ENCODE measurements at places on chromosomes 5 and 9.

- DNase-seq, result peak; percentile 19
These were observed 32.6 kb upstream of the TMOD1 start for GRCh38 chr9:97468658-97469448.

- DNase-seq, result no peak
These were observed 3.0 kb downstream of the NUDT2 start for GRCh38 chr9:34332076-34332964.

DNA sequence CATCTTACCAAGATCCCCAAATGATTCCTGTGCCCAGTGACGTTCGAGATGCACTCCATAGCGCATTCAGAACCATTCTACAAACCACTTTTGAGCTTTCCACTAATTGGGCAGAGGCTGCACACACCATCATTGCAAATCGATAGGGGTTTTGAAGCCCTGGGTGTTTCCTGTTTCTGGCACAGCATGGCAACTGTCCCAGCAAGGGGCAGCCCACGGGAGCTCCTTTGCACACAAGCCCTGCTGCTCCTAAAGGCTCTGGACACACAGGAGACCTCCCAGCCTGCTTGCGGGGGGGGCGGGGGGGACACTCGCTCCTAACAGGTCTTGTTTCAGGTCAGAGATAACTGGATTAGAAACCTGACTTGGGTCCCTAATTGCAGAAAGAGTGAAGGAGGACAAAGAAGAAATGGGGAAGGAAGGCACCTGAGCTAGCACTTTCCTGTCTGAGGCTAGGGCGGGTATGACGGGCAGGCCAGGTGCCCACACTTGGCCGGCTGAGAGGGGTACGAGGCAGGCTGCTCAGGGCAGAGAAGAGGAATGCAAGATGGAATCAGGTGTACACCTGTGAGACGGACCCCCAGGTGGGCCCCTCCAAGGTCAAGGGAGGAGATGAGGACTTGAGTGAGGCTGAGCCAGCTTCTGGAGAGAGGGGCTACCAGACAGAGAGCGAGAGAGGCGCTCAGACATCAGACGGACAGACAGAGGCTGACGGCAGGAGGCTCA lies 820 bp downstream of the FBP1 start:
- DNase-seq, result no peak

- DNase-seq, result no peak
These were observed 13.4 kb downstream of the COL23A1 start for GRCh38 chr5:178576591-178577351.

DNA sequence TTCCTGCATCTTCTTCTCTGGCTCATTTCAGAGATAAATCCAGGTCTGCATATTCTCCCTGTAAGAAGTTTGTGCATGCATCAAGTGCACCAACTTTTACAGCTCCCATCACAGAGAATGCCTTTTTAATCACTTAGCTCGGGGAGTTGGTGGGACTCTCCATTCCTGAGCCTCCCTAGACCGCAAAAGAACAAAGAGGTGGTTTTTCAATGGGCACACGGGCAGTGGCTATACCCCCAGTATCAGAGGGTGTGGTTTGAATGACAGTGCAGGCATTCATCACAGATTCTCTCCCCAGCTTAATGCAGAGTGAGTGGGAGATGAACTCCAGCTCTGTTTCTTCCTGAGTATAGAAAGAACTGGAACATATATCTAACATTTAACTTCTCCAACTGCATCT lies 264.7 kb upstream of the NR4A3 start:
- no peak for DNase-seq

DNA sequence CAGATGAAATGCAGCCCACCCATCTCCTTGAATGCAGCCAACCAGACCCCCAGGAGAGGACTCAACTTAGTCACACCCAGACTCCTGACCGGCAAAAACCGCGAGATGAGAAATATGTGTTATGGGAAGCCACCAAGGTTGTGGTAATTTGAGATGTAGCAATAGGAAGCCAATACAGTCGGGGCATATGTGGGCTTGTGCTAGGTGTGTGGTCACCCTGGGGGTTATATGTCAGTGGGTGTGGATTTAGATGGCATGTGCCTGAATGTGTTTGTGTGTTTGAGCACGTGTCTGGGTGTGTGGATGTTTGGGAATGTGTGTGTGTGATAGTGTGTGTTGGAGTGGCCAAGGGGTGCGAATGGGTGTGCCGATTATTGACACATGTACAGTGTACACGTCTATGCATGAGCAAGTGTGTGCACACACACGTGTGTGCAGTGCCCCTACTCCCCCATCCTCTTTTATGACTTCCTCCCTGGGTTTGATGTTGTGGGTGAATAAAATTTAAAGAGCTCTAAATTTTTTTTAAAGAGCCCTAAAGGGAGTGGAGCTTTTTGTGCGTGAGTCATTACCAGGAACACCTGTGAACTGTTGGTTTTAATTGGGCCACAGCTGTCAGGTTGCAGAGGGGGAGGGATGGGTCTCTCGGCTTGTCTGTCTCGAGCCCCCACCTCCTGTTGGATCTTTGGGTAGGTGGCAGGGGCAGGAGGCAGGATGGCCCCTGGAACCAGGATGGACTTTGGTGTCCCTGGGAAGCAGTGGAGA lies 86.8 kb downstream of the LHX2 start:
- no peak for DNase-seq

DNA sequence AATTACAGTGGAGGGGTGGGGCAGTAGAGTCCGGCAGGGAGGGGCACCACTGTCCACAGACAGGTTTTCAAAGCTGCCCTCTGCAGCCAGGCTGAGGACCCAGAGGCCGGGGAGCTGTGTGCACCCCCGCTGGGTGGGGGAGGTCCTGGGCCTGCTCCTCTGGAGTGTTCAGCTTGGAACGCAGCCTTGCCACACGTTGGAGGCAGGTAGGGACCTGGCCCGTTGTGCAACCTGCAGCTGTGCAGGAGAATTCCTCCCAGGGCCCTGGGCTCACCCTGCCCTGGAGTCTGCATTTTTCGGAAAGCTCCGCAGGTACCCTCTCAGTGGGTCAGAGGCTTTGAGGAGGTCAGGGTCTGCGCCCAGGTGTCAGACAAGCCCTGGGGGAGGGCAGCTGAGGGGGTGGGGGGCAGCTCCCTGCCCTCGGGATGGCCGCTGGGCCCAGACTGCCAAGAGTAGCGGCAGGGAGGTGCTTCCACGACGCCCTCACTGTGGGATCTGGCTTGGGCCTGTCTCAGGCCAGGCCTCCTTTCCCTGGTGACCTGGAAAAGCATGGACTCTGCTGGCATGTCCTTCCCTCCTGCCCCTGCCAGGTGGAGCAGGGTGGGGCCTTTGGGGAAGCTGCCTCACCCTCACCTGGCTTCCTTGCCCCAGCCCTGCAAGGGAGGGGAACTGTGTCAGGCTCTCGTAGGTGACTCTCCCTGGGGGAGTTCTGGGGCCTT lies 29.5 kb downstream of the RXRA start:
- no peak for DNase-seq

DNA sequence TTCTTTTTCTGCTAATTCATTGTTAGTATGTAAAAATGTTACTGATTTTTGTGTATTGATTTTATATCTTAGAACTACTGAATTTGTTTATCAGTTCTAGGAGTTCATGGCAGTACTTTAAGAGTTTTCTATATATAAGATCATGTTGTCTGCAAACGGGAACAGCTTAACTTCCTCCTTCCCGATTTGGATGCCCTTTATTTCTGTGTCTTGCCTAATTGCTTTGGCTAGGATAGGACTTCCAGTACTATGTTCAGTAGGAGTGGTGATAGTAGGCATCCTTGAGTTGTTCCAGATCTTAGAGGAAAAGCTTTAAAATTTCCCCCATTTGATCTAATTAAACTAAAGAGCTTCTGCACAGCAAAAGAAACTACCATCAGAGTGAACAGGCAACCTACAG lies 20.1 kb downstream of the RCL1 start:
- no peak for DNase-seq

- DNase-seq, result no peak
These were observed 163.7 kb upstream of the TRPC7 start for GRCh38 chr5:136529081-136529480.

GRCh38 chr9:117720066-117720465 lies 15.9 kb downstream of the TLR4 start:
- DNase-seq, result no peak

GRCh38 chr5:60843386-60843935 lies 608 bp downstream of the ELOVL7 start:
- no peak for DNase-seq

GRCh38 chr5:172344855-172345409 lies 61.4 kb upstream of the UBTD2 start:
- DNase-seq, result no peak

- no peak for DNase-seq
These were observed 42.3 kb upstream of the MOCS2 start for GRCh38 chr5:53151713-53152458.

DNA sequence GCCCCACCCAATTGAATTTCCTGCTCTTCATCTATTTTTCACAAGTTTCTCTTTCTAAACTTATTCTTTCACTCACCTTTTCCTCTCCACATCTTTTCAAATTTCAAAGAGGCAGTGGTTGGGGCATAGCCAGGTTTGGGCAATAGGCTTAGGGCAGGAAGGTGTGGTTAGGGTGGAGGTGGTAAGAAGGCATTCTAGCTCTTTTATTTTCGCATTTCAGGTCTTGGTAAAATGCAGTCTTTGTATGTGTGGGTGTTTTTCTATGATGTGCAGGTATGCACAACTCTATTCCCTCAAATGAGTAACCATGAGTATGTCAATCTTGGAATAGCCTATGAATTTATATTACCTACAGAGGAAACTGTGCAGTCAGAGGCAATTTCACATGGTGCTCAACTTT lies 129.8 kb upstream of the IFNE start:
- DNase-seq, result no peak

- no peak for DNase-seq
These were observed 159.5 kb upstream of the ERCC6L2 start for GRCh38 chr9:95715868-95716435.

DNA sequence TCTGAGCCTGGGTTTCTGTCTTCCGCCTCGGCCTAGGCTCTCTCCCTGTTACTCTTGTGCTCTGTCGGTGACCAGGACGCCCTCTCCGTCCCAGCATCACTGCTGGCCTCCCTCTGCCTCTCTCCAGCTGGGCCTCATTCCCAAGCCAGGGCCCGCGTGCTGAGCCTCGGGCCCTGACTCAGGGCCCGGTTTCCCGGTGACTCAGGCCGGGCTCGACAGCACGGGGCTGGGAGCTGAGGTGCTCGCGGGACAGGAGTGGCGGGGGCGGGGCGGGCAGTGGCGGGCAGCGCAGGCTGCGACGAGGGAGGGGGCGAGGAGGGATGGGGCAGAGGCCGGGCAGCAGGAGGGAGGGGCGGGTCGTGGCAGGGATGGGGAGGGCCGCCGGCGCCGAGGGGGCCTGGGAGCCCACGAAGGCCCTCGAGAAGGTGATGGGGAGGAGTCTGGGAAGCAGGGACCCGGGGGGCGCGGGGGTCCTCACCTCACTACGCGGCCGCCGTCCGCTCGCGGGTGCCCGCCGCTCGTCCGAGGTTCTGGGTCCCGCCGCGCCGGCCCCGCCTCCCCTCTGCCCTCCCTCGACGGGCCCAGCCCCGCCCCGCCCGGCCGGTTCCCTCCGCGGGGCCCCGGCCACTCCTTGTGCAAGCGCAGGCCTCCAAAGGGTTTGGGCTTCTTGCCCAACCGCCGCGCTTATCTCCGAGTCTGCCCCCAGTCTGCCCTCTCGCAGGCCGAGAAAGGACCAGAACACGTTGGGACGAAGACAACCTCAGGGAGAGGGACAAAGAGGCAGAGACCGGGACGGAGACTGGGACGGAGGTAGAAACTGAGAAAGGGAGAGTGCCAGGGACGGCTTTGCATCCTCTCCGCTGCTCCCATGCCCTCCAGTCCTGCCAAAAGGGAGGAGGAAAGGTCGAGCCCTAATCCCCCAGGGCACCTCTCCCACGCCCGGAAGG lies at the start of gene ARAP3:
TSS of gene ARAP3 (minus strand) at position 536 of the 947 bp plus-strand sequence. CDS start 1,744 bp downstream, outside the sequence.
- no peak for DNase-seq

- DNase-seq, result no peak
These were observed 181.4 kb downstream of the LURAP1L start for GRCh38 chr9:12956261-12956660.

DNA sequence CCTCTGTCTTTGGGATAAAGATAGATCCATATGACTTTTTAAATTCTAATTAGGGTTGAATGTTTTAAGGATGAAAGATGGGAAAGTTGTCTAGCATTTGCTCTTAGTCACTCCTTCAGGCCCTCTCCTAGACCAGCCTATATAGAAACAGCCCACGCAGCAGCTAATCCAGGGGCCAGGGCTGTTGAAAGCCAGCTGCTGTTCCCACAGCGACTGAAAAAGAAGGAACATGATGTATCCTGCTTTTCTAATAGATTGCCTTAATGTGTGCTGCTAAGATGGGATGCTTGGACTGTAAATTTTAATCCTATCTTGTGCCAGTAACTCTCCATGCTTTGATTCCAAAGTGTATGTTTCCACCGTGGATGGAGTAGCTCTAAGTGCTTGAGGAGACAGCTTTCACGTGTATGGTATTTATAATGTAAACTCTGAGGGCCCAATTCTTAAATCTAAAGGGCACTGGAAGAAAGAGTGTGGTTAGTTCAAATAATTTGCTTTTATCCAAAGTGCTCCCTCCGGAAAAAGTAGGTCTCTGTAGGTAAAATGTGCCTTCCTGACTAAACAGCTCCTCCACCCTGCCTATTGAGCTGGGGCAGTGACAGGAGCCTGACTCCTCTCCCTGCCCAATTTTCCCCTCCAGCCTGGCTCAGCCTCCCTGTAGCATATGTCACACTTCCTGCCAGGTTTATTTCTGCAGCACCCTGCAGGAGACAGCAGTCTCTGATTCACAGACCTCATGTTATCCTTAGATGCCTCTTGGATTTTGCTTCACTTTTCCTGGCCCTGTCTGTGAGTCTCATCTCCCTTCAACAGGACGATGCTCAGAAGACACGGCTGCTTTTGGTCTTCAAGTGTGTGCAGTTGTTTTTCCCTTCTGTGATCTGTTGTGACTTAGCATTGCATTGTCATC lies 33.2 kb downstream of the SLC36A1 start:
- DNase-seq, result no peak

- no peak for DNase-seq
These were observed 130.6 kb downstream of the SLF1 start for GRCh38 chr5:94749042-94749441.

DNA sequence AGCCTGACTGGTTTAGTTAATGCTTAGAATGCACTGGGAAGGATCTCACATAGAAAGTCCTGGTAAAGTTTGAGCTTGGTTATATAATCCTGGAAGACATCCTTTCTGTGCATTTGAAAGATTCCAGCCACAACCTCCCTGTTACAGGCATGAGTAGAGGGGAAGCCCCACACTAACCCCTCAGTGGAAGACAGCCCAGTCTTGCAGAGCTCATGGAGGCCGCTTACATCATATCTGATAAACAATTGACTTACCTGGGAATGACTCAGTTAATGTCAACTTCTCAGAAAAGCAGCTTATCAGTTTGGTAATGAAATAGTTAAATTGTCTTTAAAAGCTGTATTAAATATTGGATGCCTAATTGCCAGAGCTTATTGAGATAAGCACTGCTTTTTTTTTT lies 28.1 kb upstream of the PDE8B start:
- DNase-seq, result no peak

DNA sequence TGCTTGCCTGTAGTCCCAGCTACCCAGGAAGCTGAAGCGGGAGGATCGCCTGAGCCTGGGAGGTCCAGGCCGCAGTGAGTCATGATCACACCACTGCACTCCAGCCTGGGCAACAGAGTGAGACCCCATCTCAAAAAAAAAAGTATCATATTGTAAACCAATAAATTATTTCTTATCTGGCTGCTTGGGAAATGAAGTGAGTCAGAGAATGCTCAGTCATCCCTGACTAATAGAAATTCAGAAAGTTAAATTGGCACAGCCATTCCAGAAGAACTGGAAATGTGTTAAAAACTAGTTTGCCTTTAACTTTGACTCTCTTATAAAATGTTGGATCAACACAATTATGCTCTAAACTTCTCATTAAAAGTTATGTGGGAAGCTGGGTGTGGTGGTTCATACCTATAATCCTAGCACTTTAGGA lies 9.8 kb upstream of the GNE start:
- no peak for DNase-seq

GRCh38 chr5:123085638-123086286 lies 3.3 kb upstream of the PRDM6 start:
- DNase-seq, result no peak

GRCh38 chr5:15601274-15601673 lies 101.3 kb downstream of the FBXL7 start:
- peak; percentile 18 for DNase-seq
